ENCODE measurements at places on chromosomes 4 and X.

GRCh38 chrX:24117258-24117657 lies 32.3 kb upstream of the ZFX start:
- peak; percentile 13 for DNase-seq

- peak; percentile 9 for DNase-seq
Observed at GRCh38 chr4:98745366-98745765, 87.0 kb upstream of the TSPAN5 start.

- no peak for DNase-seq
Observed at GRCh38 chr4:159369256-159369655, 266.4 kb downstream of the RAPGEF2 start.

- no peak for DNase-seq
Observed at GRCh38 chr4:78510681-78511080, 40.9 kb upstream of the ANXA3 start.

GRCh38 chr4:152715076-152715475 lies 35.3 kb upstream of the TMEM154 start:
- no peak for DNase-seq

DNA sequence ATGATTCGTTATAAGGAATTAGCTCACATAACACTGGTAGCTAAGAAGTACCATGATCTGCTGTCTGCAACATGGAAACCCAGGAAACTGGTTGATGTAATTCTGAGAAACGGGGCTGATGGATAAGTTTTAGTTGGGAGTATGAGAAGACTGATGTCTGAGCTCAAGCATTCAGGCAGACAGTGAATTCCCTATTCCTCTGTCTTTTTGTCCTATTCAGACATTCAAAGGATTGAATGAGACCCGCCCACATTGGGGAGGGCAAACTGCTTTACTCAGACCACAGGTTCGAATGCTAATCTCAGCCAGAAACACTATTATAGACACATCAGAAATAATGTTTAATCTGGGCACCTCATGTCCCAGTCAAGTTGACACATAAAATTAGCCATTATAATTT lies 515.5 kb downstream of the STPG2 start:
- DNase-seq, result no peak

DNA sequence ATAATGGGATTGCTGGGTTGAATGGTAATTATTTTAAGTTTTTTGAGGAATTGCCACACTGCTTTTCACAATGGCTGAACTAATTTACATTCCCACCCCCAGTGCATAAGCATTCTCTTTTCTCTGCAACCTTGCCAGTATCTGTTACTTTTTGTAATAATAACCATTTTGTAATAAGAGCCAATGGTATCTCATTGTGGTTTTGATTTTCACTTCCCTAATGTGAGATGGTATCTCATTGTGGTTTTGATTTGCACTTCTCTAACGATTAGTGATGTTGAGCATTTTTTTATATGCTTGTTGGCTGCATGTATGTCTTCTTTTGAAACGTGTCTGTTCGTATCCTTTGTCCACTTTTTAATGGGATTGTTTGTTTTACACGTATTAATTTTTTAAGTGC lies 213.1 kb upstream of the HDX start:
- no peak for DNase-seq

GRCh38 chrX:111581086-111581485 lies 69.6 kb downstream of the SERTM2 start:
- DNase-seq, result no peak

DNA sequence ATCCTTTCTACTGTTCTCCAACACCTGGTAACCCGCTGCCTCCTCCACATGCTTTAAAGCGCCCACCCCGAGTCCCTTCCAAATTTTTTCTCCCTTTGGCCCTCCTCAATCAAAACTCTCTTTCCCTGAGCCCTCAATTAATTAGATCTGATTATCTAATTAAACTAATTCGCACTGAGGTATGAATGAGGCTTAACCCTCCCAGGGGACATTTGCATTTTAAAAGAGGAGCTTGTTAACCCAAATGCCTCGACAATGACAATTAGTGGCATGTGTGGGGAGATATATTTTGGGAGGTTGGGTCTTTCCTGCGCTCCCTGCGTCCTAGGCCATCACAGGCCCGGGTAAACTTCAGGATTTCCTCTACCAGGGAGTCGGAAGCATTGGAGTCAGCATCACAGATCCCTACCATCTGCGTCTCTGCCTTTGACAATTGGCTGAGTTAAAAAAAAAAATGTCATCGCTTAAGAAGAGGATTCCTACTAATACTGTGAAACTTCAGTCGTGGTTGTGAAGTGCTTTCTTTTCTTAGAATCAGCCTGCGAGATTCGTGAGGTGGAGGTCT lies 50.6 kb downstream of the TENM3 start:
- DNase-seq, result no peak

DNA sequence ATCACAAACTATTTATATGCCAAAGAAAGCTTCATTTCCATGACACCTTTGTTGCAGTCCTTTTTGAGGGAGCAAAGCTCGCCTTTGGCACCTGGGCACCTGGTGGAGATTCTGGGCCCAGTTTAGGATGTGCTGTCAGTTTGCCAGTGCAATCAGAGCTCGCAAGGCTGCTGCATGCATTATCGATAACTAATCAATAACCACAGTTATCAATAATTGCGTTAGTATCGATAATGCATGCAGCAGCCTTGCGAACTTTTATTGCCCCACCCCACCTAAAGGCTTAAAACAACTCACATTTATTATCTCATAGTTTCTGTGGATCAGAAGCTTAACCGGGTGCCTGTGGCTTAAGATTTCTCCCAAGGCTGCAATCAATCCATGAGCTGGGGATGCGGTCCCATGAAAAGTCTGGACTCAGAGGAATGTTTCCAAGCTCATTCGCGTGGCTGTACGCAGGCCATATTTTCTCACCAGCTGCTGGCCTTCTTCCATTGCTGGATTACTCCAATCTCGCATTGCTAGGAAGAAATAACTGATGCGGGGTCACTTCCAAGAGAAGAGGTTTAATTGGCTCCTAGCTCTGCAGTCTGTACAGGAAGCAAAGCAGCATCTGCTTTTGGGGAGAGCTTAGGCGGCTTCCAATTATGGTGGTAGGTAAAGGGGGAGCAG lies 6.2 kb upstream of the AFAP1 start:
- no peak for DNase-seq

GRCh38 chrX:20067709-20068561 lies 48.8 kb downstream of the MAP7D2 start:
- peak; percentile 89 for DNase-seq

DNA sequence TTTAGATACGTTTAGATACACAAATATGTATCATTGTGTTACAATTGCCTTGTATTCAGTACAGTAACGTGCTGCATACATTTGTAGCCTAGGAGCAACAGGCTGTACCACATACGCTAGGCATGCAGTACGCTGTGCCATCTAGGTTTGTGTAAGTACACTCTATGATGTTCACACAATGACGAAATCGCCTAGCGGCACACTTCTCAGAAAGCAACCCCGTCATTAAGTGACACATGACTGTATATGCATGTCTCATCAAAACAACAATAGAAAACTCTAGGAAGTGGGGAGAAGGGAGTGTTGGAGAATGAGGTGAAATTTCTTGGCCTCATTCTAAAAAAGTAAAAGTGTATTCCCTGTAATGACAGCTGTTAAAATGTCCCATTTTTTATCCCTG lies 32.7 kb downstream of the CCDC149 start:
- DNase-seq, result no peak

GRCh38 chr4:1519787-1520661 lies 113.8 kb upstream of the NKX1-1 start:
- no peak for DNase-seq

DNA sequence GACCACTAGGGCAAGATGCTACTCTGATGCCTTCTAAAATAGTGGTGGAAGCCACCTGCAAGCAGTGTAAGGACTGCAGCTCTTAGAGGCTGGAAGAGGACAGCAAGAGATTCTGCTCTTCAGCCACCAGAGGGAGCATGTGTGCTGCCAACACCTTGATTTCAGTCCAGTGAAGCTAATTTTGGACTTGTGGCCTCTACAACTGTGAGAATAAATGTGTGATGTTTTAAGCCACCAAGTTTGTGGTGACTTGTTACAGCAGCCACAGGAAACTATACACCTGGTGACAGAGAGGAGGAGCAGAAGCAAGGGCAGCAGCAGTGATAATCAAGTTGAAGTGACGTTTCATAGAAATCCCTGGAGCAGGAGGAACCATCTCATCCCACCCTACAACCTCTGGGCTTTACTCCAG lies 55.9 kb downstream of the FGFBP1 start:
- DNase-seq, result no peak

DNA sequence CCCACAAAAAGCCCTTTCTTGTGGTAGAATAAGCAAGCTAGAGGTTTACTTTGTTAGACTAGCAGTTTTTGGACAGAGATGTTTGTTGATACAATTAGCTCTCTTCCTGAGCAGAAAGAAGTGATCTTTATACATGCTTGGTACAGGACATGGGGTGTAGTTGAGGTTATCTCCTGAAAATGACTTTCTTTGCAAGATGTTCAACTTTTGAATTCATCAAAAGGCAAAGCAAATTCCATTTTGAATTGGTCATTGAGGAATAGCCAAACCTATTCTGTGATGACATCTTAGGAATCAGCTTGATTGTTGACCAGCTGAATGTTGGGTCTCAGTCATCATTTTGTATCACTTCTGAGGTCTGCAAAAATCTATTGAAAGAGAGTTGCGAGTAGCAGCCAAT lies 3.8 kb downstream of the CPE start:
- no peak for DNase-seq

DNA sequence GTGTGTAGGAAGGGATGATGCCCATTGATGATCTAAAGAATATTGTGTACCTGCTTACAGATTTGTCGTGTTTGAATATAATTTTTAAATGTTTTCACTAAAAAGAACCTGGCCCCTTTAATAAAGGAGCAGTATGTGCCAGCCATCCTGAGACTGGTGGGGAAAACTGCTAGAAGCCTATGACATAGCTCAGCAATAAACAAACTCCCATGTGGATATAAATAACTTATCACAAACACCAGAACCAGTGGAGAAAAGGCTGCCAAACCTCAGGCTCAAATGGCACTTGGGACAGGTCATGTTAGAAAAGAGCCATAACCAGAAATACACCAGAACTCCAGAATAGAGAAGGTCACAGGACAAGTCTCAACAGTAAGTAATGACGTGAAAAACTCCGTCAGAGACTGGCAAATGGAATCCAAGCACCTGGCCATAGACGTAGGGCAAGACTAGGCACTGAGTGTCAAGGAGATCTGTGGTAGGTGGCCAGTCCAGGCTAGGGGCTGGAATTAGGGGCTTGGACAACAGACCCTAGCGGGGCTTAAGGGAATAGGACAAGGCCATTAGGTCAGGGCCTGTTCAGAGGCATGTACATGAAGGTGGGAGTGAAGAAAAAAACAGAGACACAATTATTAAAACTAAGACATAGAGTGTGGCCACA lies 11.7 kb upstream of the QRFPR start:
- DNase-seq, result no peak

DNA sequence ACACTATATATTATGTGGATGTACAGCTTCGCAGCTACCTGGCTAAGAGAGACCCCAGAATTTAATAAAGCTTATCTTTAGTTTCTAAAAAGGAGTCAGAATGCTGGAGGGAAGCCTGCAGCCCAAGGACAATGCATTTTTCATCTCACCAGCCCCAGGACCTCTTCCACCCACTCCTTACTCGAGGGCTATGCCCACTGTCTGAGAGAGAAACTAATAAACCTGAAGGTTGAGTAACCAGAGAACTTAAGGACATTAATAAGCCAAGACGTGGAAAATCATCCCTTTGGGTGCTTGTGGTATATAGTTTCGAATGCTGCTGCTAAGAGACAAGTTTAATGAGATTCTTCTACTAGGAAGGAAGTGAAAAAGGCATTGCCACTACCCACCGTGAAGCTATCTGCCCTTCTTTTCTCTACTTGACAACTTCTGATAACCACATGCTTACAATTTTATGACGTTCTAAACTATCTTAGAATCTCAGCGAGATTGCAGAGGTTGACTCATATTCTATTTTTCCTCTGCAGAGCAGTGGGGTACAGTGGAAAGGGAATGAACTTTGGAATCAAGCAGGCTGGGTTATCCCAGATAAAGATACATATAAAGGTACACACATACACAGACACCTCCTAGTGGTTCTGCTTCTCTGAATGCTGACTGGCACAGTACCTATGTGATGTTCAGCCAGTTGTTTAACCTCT lies 3.3 kb downstream of the RELL1 start:
- no peak for DNase-seq

GRCh38 chr4:147103403-147103946 lies 157.8 kb upstream of the TTC29 start:
- no peak for DNase-seq

DNA sequence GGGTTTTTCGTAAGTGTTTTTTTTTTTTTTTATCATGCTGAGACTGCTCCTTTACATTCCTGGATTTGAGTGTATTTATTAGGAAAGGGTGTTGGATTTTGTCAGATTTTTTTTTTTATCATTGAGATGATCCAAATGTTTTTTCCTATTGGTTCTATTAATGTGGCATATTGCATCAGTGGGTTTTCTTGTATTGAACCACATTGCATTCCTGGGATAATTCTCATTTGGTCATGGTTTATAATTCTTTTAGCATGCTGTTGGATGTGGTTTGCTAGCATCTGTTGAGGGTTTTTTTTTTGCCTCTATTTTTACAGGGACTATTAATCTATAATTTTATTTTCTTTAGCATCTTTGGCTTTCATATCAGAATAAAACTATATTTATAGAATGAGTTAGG lies 28.8 kb downstream of the COL4A5 start:
- no peak for DNase-seq

DNA sequence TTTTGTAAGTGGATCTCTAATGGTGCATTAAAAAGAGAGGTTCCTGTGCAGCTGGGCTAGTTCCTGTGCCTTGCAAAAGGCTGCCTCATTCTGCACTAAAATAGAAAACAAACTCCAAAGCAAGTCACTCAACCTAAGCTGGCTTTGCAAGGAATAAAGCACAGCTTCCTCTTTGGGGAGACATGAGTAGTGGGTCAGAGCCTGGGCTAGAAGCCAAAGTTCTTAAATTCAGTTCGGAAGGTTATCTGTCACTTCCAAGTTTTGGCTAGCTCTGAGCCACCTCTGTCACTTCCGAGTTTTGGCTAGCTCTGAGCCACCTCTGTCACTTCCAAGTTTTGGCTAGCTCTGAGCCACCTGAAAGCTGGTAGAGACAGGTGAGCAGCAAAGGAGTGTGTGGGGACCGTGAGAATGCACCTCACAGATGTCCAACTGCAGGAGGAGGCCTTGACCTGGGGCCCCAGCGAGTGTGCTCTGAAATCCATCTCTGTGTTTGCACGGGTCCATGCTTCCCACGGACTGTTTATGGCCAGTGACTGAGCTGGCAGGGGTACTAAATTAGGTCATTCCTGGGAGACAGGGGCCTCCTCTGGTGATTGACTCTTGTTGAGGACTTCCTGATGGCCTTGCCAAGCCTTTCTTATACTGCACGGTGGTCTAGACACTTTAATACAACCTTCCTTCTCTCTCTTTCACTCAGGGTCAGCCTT lies 36.4 kb upstream of the MAMLD1 start:
- no peak for DNase-seq

- DNase-seq, result no peak
Observed at GRCh38 chr4:16893141-16893651, 5.2 kb downstream of the LDB2 start.
